ENCODE measurements at places on chromosomes 7 and 10.

DNA sequence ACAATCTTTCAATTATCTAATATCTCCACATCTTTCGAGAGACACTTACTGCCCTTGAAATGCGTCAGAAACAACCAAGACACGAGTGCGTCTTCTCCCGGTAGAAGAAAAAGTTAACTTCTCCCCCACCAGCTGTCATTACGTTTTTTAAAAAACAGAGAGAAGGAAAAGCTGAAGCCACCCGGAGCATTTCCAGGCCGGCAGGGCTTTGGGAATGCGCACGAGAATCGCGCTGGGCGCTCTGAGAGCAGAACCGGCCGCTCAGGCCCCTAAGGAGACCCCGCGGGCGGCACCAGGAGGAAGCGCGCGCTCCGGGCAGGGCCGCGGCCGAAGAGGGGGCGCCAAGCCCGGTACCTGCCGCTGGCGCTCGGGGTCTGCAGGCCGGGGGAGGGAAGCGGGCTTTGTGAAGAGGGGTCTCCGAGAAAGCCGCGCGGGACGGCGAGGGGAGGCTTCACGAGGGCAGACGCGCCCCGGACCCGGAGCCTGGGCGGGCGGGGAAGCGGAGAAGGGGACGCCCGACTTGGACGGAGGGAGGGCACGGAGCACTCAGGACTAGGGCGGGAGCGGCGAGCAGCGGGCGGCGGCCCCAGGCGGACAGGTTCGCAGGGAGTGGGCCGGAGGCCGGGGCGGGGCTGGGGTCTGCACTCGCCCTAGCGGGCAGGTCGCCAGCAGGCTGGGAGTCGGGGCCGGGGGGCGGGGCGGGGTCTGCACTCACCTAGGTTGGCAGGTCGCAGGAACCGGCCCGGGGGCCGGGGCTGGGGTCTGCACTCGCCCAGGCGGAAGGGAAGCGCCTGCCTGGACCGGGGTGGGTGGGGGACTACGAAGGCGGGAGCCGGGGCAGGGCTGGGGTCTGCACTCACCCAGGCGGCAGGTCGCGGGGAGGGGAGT is 932 bp downstream of the ESYT2 start:
- no peak for DNase-seq

GRCh38 chr10:60808036-60808435 is 29.8 kb downstream of the CDK1 start:
- no peak for DNase-seq

DNA sequence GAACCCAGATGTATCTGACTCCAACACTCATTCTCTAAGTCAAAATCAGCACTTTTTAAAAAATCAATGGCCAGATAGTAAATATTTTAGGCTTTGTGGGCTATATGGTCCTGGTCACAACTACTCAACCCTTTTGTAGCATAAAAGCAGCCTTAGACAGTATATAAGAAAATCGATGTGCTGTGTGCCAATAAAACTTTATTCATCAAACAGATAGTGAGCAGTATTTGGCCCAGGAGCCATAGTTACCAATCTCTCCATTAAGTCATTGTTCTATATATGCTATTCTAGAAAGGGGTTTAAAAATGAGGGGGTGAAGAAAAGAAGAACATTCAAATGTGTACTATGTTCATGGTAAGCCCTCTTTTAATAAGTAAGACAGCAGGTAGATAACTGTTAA is 18.5 kb upstream of the GPAM start:
- DNase-seq, result no peak

DNA sequence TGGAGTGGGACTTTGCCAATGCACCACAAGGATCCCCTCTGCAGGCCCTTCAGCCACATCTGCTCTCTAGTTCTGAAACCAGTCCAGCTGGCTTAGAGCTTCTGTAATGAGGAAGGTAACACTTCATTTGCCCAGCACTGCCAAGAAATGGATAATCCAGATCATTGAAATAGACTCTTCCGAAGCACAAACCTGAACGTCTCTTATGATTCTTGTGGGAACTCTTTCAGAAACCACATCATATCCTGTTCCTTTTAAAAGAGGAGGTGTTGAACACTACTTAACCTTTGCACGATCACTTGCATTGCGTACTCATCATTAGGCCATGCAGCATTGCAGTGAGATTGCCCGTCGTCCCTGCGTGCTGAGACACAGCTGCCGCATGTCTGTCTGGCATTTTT is 25.8 kb upstream of the PLPP4 start:
- DNase-seq, result no peak

DNA sequence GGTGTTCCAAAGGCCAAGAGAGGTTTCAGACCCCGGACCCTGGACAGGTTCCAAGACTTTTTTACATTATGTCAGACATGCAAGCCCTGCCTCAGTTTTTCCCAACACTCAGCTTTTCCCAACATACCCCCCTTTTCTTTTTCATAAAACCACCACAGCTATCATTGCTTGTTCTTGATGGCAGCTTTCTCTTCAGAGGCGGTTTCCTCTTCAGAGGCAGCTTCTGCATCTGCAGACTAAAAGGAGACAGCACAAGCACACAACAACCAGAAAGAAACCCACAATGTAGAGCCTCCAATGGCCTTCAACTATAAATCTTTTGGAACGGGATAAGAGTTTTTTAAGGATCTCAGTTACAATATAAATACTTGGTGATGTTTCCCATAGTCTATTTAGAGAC is 19.3 kb downstream of the GIMAP6 start:
- no peak for DNase-seq

DNA sequence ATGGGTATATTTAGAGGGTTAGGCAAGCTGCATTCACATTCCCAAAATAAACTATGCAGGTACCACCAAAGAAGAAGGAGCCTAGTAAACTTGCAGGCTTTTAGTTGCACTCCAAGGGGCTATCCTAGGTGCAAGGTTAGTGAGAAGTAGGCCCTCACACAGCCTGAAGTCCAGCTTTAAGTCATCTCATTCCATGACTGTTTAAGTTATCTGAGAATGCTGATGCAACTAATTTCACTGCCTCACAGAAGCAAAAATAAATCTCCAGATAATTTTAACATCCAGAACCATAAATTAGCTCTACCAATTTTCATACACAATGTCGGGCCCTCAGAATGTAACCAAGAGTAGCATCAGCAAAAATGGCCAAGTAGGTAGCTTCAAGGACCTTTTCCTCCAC is 34.3 kb upstream of the HHEX start:
- no peak for DNase-seq

- no peak for DNase-seq
Observed at GRCh38 chr10:71067098-71067740, 145.2 kb upstream of the UNC5B start.

DNA sequence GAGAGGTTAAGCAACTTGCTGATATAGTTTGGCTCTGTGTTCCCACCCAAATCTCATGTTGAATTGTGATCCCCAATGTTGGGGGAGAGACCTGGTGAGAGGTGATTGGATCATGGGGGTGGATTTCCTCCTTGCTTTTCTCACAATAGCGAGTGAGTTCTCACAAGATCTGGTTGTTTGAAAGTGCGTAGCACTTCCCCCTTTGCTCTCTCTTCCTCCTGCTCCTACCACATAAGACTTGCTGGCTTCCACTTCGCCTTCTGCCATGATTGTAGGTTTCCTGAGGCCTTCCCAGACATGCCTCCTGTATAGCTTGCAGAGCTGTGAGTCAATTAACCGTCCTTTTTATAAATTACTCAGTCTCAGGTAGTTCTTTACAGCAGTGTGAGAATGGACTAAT is 13.5 kb upstream of the ZNRF2 start:
- DNase-seq, result no peak

DNA sequence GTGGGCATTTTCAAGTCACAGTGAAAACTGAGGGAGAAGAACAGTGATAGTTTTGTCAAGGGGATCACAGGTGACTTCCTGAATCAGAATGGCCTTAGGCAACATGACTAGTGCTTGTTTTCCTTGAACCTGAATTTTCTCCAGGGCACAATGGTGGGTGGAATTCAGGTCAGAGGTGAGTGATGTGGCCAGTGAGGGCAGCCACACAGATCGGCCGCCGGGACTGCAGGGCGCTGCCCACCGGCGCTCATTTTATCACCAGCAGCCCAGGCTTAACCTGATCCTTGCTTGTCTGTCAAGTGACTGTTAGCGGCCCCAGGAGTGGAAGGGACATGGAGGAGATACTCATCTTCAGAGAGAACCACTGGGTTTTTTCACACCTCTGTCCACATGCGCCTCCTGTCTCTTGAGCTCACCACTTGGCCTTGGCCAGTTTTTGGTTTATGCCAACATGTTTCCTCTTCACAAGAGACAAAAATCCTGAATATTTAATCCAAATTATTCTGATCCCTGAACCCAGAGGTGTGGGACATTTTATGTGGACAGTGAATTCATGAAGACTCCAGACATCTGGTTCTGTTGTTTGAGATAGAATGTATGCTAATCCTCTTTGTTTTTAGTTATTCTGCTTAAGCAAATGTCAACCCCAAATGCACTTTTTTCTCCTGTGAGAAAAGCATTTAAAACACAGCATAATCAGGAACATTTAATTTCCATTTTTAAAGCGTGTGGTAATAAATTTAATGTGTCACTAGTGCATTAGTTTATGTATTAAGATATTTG is 108.7 kb downstream of the DOCK1 start:
- no peak for DNase-seq

DNA sequence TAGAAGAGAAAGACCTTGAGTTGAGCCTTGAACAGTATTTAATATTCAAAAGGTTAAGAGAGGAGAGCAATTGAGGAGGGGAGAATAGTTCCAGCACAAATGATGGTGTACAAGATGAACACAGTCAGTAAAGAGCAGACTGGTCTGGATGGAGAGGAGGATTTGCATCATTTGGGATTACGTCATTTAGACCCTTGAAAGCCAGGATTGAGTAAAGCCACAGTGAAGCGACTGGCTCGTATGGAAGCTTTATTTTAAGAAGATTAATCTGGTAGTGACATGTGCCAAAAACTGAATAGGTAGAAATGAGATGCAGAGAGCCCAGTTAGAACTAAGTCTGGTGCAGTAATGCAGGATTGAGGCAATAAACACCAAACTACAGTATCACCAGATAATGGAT is 52.6 kb downstream of the TRUB1 start:
- no peak for DNase-seq

GRCh38 chr10:21688870-21689269 is 154.8 kb downstream of the MLLT10 start:
- no peak for DNase-seq

GRCh38 chr7:42237811-42238541 is 967 bp upstream of the GLI3 start:
- DNase-seq, result no peak

DNA sequence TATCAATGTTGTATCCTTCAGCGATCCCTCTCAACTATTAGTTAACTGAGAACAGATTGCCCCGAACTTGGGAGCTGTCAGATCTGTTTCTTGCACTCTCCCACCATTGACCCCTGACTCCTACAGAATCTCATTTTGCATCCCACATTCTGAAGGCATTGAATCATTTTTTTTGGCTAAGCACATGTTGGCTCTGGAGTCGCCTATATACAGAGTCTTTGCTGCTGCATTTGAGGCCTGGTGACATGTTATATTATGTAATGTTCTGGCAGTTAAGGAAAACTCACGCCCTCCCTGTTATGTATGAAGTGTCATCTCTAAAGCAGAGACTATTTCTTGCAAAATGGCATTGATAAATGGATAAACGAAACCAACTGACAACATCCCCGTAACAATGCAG is 159.2 kb upstream of the ITGB1 start:
- no peak for DNase-seq

GRCh38 chr7:91636129-91636724 is 244.3 kb downstream of the MTERF1 start:
- no peak for DNase-seq

GRCh38 chr7:34747176-34747781 is 89.3 kb downstream of the NPSR1 start:
- DNase-seq, result no peak

DNA sequence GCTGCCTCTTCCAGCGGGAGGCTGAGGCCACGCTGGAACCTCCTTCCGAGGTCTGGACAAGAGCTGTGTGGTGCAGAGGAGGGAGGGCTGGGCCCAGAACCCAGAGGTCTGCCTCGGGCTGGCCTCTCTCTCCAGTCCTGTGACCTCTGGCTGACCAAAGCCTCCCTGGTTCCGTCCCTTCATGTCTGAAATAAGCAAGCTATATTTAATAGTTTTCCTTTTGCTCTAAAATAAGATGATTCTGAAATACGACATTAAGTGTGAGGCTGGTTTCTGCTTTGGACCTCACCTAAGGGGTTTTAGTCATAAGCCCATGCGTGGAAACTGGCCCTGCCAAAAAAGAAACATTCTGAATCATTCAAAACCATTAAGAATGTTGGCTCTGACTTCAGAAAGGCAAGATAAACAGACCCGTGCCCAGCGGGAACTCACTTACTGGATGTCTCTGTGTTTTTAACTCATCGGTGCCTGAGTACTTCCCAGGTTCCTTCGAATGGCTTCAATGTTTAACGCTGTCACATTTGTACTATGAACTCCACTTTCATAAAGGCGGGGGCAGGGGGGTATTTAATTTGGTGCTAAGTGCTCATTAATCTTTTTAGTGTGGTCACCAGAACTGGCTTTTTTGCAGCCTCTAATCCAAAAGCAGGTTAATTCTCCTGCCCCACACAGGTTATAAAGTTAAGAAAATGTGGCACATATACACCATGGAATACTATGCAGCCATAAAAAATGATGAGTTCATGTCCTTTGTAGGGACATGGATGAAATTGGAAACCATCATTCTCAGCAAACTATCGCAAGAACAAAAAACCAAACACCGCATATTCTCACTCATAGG is 157.5 kb upstream of the KLF14 start:
- DNase-seq, result no peak

GRCh38 chr7:81462672-81463071 is 307.2 kb downstream of the HGF start:
- no peak for DNase-seq

DNA sequence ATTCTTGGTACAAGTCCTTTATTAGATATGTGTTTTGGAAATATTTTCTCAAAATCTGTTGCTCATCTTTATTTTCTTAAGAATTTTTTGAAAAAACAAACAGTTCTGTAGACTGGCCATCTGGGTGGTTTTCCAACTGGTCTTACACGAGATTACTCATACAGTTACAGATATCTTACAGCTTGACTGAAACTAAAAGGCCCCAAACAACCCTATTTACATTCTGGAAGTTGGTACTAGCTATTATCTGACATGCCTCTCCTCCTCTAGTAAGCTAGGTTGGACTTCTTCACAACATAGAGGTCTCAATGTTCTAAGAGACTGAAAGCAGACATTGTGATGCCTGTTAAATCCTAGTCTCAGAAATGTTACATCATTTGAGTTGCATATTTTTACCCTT is 52.0 kb downstream of the ZNF22 start:
- no peak for DNase-seq

DNA sequence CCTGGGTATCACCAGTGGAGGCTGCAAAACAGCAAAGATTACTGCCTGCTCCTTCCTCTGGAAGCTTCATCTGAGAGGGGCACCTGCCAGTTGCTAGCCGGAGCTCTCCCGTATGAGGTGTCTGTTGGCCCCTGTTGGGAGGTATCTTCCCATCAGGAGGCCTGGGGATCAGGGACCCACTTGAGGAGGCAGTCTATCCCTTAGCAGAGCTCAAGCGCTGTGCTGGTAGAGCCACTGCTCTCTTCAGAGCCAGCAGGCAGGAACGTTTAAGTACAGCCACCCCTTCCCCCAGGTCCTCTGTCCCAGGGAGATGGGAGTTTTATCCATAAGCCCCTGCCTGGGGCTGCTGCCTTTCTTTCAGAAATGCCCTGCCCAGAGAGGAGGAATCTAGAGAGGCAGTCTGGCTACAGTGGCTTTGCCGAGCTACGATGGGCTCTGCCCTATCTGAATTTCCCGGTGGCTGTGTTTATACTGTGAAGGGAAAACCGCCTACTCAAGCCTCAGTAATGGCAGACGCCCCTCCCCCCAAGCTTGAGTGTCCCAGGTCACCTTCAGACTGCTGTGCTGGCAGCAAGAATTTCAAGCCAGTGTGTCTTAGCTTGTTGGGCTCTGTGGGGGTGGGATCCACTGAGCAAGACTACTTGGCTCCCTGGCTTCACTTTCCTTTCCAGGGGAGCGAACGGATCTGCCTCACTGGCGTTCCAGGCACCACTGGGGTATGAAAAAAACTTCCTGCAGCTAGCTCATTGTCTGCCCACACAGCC is 19.6 kb downstream of the SEMA3E start:
- DNase-seq, result no peak

Measured in activated T-cell treated with anti-CD3 and anti-CD28 coated beads for 48 hours (primary cell).